ENCODE measurements at places on chromosomes 2 and 18.

GRCh38 chr2:240508832-240509545, 48.8 kb downstream of the ANKMY1 start:
- DNase-seq: no peak

DNA sequence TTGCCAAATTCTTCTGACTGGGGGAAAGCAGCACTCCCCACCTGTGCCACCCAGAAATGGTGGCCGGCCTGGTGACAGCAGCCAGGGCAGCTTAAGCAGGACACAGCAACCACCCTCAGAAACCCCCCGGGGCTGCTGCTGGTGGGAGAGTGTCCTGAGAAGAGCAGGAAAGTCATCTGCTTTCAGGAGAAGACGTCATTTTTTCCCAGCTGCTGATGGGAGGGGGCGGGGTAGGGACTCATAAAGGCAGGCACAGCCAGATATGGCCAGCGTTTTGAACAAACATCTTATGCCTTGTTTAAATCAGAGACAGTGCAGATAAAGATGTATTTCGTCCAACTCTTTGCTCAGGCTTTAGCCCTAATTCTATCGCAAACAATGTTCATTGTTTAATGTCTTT, 139.5 kb downstream of the LRRC30 start:
- DNase-seq: no peak

DNA sequence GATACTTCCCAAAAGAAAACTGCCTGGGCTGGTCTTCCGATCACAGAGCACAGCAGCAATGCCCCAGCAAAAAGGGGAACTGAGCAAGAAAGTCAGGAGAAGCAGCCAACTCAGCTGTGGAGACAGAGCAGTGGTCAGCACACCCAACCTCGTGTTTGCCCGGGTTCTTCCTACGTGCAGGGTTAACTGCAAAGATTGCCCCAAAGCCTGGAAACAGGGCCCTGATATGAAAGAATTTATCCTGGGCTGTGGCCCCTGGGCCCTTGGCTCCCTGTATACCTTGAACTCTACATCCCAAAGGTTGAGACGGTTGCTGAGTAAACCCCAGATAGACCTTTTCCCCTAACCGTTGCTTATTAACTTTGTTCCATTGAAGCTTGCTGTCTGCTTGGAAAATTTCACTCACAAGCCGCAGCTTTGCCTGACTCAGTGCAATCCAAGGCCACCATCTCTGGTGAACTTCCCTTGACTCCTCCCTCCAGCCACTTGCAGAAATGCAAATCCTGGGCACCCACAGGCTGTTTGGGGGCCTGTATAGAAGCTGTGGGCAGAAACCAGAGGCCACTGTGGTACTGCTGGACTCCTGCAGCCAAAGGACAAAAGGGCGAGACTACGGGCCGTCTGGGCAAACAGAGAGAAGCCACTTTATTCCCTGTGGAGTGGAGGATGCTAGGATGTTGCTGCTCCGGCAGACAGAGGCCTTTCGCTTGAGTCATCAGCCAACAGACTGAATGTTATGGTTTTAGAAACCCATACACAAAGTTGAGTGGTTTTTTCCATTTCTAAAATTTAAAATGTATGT, 18.2 kb downstream of the NRP2 start:
- DNase-seq: no peak

DNA sequence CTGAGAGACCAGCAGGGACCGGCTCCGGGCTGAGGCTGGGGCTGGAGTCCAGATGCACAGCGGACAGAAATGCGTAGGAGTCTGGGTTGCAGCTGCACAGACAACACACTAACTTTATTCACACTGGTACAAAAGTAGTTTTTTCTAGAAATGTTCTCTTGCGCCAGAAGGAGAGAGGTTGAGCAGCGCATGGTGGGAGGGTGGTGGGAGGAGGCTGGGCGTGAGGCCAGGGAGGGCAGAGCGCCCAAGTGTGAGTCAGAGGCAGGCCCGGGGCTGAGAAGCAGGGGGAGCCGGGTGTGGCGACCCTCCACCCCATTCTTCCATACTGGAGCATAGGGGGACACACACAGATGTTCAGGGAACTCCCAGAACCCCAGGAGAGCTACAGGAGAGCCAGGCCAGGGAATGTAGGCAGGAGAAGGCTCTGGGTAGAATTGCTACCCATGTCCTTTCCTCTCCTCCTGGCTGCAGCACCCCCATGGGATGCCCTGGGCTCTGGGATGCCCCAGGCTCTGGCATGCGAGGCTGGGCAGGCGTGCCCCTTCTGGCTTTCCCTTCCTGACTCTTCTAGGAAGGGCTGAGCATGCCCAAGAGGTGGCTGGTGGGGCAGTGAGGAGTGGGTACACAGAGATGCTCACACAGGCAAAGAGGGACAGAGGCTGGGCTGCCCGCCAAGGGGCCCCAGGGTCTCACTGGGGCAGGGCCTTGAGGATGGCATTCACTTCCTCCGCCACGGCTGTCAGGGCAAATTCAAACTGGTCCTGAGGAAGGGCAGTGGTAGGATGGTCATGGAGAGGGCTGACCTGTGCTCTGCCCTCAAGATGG, 10.6 kb downstream of the DNAJB2 start:
- DNase-seq: no peak

DNA sequence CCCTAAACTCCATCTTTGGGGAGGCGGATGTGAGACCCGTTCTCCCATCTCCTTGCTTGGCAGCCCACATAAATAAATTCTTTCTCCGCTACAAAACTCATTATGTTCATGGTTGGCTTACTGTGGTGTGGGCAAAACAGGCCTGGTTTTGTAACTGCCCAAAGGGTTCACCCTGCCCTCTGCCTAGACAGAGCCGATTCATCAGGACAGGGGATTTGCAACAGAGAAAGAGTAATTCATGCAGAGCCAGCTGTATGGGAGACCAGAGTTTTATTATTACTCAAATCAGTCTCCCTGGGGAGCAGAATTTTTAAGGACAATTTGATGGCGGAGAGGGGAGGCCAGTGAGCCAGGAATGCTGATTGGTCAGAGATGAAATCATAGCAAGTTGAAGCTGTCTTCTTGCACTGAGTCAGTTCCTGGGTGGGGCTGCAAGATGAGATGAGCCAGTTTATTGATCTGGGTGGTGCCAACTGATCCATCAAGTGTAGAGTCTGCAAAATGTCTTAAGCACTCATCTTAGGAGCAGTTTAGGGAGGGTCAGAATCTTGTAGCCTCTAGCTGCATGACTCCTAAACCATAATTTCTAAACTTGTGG, 8.4 kb upstream of the RNF125 start:
- no peak for DNase-seq

- no peak for DNase-seq
These were observed 40.1 kb downstream of the RASGRP3 start for GRCh38 chr2:33516456-33516995.

- DNase-seq: no peak
These were observed 777 bp upstream of the RAB17 start for GRCh38 chr2:237591141-237591881.

- no peak for DNase-seq
These were observed 250.5 kb upstream of the TMEM200C start for GRCh38 chr18:6145645-6146306.

DNA sequence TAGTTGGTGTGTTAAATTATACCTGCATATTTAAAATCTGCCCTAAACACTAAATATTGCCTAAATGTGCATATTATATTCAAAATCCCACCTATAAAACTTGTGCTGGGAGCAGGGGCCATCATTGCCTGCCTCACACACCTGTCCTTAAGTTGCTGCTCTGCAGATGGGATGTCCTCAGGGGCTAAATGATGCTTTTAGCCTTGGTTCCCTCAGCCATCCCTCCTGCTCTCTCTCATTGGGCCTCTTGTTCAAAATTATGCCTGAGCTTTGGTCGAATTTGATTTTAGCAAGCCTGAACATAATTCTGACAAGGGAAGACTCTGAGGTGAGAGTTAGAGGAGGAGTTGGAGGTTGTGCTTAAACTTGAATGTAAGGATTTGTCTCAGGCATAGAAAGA, 318.3 kb upstream of the RAB12 start:
- DNase-seq: no peak

DNA sequence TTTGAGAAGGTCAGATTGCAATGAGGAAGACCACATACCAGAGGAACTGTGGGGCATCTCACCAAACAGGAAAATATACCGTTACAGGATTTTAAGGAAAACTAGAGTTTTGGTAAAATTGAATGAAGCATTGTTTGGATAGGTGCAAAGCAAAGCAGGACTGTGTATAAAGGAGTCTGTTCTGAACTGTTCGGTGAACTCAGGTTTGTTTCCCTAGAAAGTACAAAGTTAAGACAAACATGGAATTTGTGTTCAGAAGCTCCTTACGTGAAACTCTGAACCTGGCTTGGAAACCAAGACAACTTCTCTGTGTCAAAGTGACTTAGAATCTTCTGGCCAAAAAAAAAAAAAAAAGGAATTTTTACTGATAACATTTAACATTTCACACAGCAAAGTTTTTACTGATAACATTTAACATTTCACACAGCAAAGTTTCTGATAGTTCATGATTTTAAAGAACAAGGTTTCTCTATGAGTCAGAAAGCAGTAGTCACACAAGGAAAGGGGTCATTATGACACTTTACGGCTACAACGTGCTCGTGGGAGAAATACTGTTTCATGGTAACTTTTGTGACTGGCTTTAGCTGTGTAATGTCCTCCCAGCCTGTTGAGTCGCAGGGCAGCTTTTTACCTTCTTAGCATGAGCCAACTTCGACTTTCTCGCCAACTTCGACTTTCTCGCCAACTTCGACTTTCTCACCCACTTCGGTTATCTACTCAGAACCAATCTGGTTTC, 21.2 kb upstream of the TET3 start:
- no peak for DNase-seq

DNA sequence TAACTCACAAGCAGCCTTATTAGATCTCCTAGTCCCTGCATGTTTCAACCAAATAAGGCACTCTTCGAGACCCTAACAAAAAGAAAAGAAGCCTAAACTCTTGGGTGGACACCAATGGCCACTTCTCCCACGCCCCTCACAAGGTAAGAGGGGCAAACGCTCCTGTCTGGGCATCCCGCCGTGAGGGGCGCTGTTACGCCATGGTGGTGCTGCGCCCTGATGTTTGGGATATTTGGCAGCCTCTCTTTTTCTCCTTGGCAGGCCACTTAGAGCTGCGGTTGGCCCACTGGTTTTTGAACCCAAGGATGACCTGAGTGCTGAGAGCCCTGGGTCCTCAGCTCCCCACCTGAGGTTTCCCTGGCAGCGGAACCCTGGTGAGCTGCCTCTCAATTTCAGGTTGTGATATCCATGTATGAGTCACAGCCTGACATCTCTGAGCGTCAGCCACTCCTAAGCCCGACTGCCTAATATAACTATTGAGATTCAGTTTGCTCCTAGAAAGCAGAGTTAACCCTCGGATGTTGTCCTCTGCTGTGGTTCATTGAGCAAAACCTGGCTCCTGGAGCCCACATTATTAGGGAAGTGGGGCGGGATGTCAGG, 103.3 kb downstream of the COL6A3 start:
- no peak for DNase-seq

DNA sequence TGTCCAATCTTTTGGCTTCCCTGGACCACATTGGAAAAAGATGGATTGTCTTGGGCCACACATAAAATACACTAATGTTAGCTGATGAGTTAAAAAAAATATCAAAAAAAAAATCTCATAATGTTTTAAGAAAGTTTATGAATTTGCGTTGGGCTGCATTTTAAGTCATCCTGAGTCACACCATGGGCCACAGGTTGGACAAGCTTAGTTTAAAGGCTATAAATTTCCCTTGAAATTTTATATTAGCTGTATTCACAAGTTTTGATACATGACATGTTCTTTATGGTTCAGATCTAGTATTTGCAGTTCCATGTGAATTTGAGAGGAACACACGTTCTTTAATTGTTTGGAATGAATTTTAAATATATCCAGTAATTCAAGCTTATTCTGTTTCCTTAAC, 21.9 kb downstream of the CARF start:
- no peak for DNase-seq

- DNase-seq: no peak
These were observed 34.7 kb upstream of the ZSWIM2 start for GRCh38 chr2:186883666-186884065.

DNA sequence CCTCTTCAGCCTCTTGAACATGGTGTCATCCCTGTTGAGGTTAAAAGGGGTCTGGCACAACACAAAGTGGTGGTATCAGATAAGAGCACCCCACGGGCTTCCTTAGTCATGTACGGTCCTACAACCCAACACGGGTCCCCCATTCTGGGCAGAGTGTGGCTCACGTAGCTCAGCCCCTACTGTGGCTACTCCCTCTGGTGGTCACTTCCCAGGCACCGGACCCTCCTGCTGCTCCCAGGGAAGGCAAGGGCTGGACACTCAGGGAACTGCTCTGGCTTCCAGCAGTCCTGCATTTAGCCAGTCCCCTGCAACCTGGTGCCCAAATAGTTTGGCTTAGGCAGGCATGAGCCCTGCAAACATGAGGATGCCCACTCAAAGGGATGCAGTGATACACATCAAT, 58.6 kb downstream of the GALNT14 start:
- DNase-seq: no peak

DNA sequence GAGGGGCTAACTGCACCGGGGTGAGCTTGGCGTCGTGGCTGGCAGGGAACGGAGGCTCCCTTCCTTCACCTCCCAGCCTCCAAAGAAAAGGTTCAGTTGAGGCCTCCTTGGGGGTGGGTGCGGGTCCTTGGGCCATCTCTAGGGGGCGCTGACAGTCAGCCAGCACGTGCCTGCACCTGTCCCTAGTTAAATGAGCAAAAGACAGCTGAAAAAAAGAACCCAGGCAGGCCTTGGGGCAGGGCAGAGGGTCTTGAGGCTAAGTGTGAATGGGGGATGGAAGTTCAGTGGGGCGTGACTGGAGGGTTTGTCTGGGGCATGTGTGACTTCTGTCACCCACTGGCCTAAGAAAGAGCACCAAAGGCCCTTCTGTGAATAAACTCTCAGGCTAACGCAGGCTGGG, 56.4 kb downstream of the ZFP36L2 start:
- DNase-seq: no peak

DNA sequence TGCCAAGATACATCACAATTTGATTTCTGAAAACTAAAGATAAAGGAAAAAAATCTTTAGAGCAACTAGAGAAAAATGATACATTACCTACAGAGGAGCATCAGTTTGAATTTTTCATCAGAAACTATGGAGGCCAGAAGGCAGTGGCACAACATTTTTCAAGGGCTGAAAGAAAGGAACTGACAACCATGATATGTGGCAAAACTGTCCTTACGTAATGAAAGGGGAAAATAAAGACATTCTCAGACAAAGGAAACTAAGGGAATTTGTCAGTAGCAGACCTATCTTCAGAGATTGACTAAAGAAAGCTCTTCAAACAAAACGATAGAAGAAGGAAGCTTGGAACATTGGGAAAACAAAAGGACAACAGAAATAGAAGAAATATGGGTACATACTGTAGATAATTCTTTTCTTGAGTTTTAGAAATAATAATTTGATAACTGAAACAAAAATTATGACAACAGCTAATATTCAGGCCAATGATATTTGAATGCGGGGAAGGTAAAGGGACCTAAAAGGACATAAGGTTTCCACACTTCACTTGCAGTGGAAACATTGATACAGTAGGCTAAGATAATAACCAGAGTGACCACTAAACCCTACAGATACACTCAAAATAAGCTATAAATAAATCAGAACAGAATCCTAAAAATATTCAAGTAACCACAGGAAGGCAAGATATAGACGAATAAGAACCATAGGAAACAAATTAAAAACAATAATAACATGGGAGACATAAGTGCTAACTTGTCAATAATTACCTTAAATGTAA, 70.0 kb upstream of the NPAS2 start:
- DNase-seq: no peak

Measured in NCI-H1930 (cell line).